ENCODE measurements at places on chromosomes 2 and 18.

- DNase-seq, result no peak
These were observed 10.9 kb upstream of the NPPC start for GRCh38 chr2:231937057-231937456.

DNA sequence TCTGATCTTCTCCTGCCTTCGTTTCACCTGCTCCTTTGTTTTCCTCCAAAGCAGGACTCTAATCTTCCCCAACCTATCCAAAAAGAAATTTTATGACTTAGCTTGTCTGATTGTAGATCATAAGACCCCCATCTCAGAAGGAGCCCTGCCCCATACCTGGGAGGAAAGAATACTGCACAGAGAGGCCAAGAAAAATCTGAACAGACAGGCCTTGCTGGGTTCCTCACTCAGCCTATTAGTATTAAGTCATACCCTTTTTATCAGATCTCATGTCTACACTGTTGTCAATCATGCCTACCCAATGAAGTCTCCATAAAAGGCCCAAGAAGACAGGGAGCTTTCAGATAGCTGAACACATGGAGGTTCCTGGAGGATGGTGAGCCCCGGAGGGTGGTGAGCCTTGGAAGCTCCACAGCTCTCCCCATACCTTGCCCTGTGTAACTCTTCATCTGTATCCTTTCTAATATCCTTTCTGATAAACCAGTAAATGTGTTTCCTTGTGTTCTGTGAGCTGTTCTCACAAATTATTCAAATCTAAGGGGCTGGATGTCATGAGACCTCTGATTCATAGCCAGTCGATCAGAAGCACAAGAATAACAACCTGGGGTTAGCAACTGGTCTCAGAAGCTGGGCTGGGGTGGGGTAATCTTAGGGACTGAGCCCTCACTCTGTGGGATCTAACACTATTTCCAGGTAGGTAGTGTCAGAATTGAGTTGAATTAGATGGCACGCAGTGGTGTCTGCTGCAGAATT lies 108.8 kb downstream of the SPOPL start:
- DNase-seq, result no peak

DNA sequence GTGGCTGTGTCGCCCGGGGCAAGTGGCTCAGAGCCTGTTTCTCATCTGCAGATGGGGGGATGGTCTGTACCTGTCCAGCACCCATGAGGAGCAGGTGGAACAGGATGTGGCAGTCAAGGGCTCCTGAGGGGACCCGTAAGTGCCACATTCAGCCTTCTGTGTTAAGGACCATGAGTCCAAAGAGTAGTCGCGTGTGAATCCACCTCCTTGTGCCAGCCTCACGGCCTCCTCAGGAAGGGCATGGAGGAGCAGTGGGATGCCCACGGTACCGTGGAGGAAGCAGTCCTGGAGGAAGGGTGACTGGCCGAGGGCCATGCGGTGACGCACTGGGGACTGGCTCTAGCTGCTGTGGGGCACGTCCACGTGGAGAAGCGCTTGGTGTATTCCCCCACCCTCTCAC lies 61.1 kb downstream of the ODC1 start:
- DNase-seq, result no peak

- DNase-seq, result no peak
These were observed 10.3 kb downstream of the PSME4 start for GRCh38 chr2:53960476-53960875.

- no peak for DNase-seq
These were observed at the start of gene DTNA for GRCh38 chr18:34709750-34710441. Gene DTNA, plus strand, starts transcription at chr18:34710298. Its CDS starts 45,679 bp downstream, at chr18:34755977.

GRCh38 chr2:46202453-46202852 lies 94.8 kb upstream of the EPAS1 start:
- DNase-seq, result no peak

- DNase-seq, result no peak
These were observed 26.5 kb downstream of the KIAA2012 start for GRCh38 chr2:202099515-202099914.

DNA sequence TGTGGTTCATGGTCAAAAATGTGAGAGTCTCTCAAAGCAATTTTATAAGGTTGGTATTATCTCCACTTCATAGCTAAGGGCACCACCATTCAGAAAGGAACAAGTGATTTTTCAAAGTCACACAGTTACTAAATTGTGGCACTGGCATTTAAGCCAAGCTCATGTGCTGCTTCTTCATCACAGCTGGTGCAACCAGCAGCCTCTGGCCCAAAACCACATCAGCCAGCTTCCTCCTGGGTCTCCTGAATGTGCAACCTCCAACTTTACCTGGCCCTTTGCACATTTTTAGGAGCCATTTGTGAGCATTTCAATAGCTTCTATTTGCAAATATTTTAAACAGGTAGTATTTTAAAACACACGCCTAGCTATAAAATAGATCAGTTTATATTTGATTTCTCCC lies 293.7 kb downstream of the BCL11A start:
- DNase-seq, result no peak

- DNase-seq, result no peak
These were observed 39.9 kb upstream of the EML6 start for GRCh38 chr2:54683596-54683995.

GRCh38 chr2:112582314-112582746 lies 2.1 kb upstream of the CHCHD5 start:
- no peak for DNase-seq

GRCh38 chr18:8754995-8755960 lies 49.9 kb downstream of the MTCL1 start:
- DNase-seq, result no peak

DNA sequence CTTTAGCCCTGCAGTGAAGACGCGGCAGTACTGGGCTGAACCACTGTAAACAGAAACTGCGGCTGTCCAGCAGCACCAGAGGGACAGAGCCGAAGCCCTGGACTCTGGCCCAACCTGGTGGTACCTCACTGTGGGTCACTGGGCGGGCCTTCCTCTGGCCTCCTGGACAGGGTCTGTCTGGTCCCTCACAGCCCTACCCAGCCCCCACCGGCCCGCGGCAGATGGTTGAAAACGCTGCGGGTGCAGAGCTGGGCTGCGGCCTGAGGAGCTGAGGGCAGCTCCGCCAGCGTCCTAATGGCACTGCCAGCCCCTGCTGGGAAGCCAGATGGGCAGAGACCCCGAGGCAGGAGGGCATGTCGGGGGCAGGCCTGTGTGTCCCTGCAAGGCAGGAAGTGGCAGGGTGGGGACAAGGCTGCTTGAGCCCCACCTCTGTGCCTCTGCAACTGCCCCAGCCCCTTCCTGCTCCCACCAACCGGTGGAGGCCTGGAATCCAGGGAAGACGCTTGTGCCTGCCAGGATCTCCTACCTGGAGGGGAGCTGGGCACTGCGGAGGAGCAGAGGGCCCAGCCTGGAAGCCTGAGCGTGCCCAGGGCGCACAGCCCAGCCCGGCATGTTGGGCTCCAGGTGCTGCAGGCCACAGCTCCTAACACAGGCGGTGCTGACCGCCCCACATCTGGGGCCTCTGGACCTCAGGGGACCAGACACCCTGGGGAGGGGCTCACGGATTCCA lies 36.3 kb downstream of the HS6ST1 start:
- DNase-seq, result no peak

DNA sequence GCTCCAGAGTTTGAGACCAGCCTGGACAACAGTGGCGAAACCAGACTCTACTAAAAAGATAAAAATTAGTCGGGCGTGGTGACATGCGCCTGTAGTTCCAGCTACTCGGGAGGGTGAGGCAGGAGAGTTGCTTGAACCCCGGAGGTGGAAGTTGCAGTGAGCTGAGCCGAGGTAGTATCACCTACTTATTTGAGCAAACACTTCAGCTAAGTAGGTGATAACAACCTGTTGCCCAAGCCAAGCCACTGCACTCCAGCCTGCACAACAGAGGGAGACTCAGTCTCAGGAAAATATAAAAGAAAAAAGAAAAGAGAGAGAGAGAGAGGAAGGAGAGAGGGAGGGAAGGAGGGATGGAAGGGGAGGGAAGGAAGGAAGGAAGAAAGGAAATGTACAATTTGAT lies 21.3 kb downstream of the FER1L5 start:
- no peak for DNase-seq

DNA sequence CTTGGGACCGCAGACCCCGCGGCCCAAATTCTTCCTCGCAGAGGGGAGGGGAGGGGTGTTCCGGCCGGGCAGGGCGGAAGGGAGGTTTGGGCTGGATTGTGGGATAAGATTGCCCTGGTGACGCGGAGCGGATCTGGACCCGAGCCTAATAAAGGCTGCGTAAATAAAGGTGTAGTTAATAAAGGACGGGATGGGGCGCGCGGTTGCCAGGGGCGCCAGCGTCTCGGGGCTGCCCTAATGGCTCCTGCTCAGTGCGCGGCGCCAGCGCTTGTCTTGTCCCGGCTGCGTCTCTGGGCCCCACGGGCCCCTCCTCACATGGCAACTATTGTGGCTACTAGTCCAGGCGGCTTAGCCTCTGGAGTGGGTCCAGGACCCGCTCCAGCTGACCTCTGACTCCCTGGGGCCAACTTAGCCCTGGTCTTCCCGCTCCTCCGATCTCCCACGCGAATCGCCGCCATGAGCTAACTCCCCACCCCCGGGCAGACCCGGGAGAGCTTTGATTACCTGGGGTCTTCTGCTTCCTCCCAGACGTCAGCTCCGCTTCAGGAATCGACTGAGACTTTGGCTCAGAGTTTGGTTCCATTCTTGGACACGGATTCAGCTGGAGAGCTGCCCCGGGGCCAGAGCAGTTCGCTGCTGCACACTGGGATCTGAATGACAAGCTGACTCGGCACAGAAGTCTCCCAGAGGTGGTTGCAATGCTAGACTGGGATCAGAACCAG lies 36.5 kb downstream of the SLC25A52 start:
- DNase-seq, result no peak

GRCh38 chr2:145284551-145284950 lies 764.6 kb upstream of the ZEB2 start:
- no peak for DNase-seq
